ENCODE measurements at places on chromosomes 16 and 17. TPM values are rescaled to one million over a fixed set of nuclear protein-coding genes. Genes with fewer than 3 reads are reported as not detected.

DNA sequence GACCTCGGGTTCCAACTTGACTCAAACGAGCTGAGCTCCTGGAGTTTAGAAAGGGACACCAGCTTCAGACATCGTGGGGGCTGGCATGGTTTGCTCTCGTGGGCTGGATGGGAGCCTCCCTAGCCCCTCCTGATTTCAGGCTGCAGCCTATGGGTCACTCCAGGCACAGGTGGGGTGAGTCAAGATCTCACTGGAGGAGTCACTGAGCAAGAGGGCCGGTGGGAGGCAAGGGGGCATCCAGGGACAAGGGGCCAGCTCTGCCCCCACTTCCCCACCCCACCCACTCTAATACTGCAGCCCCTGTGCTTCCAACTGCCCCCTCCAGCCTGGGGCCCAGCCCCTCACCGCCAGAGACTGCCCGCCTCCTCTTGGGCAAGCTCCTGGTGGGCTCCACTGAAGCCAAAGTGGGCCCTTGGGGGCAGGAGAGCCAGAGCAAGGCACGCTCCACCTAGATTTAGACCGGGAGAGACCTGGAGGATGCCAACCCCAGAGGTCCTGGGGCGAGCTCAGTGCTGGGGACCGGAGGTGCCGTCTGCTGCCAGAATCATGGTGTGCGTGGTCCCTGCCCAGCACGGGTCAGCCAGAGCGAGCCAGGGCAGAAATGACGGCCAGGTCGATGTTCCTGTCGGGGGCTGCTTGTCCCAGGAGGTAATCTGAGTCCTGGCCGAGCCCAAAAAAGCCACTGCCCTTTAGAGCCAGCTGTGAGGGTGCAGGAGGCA lies 6.4 kb downstream of the SLC16A3 start:
- no peak for DNase-seq

DNA sequence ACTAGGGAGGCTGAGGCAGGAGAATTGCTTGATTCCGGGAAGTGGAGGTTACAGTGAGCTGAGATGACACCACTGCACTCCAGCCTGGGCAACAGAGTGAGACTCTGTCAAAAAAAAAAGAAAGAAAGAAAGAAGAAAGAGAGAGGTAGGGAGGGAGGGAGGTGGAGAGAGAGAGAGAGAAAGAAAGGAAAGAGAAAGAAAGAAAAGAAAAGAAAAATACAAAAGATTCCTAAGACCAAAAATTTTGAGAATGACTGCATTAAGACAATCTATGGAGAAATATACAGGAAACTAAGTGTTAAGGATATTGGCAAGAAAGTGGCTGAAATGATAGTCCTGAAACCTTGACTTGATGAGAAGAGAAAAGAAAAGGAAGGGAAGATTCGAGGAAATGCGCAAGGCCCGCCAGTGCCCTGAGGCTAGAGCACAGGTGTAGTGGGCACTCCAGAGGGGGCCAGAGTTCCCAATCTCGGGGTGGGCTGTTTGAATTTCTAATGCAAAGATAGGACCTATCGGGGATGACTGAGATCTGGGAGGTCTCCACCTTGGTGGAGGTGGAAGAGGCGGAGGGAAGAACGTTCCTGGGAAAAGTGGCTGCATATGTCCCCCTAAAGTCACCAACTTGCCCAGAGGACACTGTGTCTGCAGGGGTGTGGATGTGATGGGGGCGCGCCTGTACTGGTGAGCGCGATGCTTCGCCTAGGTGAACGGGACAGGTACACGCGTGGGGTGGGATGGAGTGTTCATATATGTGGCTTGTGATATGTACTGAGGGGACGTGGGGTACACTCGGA lies 654 bp upstream of the SCNN1B start:
- DNase-seq: no peak

DNA sequence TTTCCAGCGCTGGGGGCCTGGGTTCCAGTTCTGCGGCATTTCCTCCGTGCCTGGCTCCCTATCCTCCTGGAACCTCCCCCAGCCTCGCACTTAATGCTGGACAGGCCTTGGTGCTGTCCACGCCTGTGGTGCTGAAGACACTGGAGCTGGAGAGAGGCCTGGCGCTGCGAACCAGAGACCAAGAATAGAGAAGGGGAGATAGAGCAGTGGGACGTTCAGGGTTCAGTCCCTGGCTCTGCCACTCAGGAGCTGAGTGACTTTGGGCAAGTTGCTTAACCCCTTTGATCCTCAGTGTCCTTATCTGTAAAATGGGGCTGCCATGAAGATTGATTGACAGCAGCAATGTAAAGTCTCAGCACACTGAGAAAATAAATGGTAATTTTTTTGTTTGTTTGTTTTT lies 11.9 kb downstream of the SBK1 start:
- DNase-seq: no peak

HOXB7 gene
- total RNA-seq: 0.52 TPM

GRCh38 chr16:85836706-85837582 lies 37.4 kb downstream of the COX4I1 start:
- no peak for DNase-seq

GRCh38 chr17:72021417-72022041 lies 99.3 kb upstream of the SOX9 start:
- no peak for DNase-seq

EPOP gene
- total RNA-seq: 3.9 TPM

HOXB9 gene
- total RNA-seq: not detected

DNA sequence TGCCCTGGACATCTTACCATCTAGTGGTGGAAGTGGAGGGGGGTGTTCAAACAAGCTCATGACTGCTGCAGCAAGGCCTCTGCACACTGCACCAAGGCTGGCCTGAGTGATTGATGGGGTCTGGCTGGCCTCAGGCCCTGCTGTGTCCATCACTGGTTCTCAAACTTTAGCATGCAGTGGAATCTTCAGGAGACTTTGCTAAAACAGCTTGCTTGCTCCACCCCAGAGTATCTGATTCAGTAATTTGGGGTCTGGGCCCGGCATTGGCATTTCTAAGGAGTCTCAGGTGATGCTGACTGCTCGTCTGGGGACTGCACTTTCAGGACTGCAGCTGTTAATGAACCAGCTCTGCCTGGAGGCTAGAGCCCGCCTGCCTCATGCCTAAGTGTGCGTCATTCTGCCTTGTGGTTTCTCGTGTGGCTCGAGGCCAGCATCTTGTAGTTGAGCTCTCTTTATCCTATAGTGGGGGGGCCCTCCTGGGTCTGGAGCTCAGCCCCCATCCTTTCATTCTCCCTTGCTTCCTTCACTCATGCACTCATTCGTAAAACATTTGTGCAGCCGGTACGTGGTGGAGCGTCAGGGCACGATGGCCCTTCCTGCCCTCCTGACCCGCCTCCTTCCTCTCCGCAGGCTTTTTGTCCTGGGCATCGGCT lies 4.1 kb downstream of the MGAT5B start:
- DNase-seq: no peak

CBFA2T3 gene
- 7.8 TPM for total RNA-seq

GRCh38 chr17:61203671-61204131 lies 195.9 kb upstream of the TBX2 start:
- no peak for DNase-seq

NOG gene
- total RNA-seq: 3.0 TPM

IL34 gene
- 3.0 TPM for total RNA-seq

GRCh38 chr16:29676989-29677785 lies 1.8 kb upstream of the QPRT start:
- no peak for DNase-seq

KLHL10 gene
- not detected for total RNA-seq

- no peak for DNase-seq
Observed at GRCh38 chr17:74917430-74917829, 5.6 kb downstream of the USH1G start.

All from body of pancreas (tissue), 4 donors.